Stimulated activated CD4-positive, alpha-beta T cell treated with anti-CD3 and anti-CD28 coated beads, Interleukin-15, amount 100 ng/mL, for 1 hour (primary cell): ENCODE measurements at places on chromosomes 6 and 20.

- no peak for DNase-seq
Measured at GRCh38 chr6:42367353-42368011, 84.2 kb downstream of the TRERF1 start.

GRCh38 chr6:163329991-163330390 lies 84.5 kb upstream of the QKI start:
- DNase-seq = no peak

DNA sequence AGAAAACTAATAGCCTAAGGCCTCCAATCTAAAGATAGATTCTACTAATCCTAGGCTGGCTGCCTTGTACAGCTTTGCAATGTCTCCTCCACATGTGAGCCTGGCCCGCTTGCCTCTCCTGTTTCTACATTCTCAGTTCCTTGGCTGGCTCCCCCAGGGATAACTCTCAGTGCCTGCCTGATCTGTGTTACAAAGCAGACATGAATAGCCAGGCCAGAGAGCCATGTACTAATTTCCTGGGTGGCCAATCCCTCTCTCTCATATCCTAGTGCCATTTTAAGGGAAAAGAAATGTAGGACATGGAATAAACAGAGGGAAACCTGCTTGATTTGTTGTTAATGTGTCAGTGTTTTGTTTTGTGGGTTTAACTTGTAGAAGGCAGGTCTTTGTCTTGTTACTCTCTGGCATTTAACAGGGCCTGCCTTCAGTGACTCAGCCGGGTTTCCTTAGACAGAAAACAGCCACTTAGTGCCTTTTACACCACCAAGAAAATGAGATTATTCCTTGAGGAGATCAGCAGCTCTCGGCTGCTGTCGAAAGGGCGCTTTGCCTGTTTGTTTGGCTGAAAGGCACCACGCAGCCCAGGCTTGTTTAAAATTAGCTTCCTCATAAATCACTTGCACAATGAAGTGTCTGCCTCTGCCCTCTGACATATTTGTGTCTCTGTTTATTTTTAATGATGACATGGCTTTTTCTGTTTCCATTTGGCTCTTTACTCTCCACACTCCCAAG lies 702.7 kb downstream of the MAFB start:
- no peak for DNase-seq

GRCh38 chr20:25296094-25297093 lies 48.5 kb downstream of the PYGB start:
- no peak for DNase-seq

DNA sequence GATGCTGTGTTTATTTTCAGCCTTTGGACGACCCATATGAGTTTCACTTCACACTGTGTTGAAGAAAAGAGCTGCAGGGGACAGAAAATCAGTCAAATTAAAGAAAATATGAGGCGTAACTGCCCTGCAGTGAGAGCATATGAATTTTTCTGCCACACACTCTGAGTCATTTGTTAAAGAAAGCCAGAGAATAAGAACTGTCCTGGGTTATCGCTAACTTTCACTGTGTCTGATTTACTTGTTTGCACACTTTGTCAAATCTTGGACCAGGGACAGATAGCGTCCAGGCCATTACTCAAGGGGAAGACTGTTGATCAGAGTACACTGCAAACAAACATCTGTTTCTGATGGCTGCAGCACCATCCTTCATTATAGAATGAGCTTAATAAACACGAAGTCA lies 126.8 kb upstream of the AGPAT4 start:
- DNase-seq = no peak

DNA sequence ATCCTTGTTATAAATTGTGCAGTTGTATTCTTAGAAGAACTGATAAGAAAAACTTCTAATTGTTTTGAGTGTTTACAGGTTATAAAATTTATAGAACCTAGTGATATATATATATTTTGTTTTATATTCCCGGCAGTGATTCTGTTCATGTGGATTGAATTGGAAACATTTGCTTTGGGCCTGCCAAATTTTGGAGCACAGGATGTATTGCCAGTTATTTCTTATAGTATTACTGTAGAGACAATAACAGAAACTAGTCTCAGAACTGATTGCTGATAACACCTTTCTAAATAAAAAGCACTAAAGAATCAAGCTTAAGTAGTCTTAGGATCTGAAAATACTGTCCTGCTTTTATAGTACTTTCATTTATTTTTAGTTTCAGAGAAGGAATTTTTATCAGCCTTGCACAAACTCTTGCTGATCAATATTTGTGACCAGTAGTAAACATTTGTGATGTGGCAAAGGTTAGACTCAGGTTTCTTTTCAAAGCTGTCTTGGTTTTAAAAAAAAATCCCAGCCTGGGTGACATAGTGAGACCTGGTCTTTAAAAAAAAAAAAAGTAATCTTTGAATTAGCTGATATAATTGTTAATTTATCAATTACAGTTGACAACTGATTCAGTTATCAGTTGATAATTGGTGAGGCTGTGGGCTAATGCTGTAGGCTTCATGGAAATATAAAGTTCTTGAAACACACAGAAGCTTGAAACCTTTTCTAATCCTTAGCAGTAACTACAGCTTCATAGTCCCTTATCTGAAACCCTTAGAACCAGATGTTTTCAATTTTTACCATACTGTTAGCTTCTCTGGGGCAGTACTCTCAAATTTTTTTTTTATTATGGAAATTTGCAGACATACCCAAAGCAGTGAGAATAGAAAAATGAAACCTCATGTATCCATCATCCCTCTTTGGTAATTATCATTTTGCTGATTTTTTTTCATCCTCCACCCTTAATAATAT lies 42.4 kb downstream of the RNGTT start:
- no peak for DNase-seq

- DNase-seq = no peak
Measured at GRCh38 chr20:2631228-2631627, 21.2 kb upstream of the NOP56 start.

GRCh38 chr6:53766930-53767329 lies 27.9 kb upstream of the LRRC1 start:
- DNase-seq = no peak

DNA sequence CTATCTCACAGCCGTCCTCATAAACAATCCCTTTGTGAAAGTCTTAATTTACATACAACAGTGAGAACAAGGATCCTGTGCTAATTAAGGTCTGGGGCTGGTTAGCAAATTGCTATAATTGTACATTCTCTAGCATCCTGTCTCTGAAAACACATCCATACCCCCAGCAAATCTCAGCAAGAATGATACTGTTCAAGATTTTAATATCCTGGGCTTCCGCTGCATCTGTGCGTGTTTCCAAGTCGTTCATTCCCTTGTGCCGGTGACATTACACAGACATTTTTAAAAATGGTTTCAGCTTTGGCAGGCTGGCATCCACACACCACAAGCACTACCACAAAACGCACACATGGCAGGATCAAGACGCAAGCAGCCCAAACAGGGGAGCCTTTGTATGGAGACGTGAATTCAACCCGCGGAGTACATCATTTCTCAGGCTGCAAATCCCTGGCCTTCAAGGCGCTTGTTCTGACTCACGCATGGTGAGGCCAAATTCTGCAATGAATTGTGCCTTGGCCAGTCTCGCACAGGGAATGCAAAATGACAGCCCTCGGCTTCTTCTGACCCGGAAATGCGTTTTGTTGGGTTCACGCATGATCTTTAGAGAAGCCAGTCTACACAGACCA lies 20.3 kb downstream of the ZMYND8 start:
- DNase-seq = no peak

DNA sequence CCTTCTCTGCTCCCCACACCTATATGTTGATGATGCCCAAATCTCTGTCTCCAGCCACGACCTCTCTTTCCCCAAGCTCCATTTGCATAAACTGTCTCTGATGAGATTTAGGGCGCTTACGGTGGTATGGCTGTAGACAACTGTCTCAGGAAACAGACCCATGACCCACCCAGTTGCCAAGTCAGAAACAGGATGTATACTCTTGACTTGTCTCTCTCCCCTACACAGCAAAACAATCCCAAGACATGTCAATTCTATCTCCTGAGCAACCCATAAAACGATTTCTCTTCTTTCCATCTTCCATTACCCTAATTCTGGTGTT lies 13.9 kb downstream of the GNL1 start:
- no peak for DNase-seq

GRCh38 chr6:135883045-135883444 lies 31.5 kb downstream of the PDE7B start:
- no peak for DNase-seq

GRCh38 chr6:18842534-18842933 lies 455.4 kb downstream of the RNF144B start:
- no peak for DNase-seq

DNA sequence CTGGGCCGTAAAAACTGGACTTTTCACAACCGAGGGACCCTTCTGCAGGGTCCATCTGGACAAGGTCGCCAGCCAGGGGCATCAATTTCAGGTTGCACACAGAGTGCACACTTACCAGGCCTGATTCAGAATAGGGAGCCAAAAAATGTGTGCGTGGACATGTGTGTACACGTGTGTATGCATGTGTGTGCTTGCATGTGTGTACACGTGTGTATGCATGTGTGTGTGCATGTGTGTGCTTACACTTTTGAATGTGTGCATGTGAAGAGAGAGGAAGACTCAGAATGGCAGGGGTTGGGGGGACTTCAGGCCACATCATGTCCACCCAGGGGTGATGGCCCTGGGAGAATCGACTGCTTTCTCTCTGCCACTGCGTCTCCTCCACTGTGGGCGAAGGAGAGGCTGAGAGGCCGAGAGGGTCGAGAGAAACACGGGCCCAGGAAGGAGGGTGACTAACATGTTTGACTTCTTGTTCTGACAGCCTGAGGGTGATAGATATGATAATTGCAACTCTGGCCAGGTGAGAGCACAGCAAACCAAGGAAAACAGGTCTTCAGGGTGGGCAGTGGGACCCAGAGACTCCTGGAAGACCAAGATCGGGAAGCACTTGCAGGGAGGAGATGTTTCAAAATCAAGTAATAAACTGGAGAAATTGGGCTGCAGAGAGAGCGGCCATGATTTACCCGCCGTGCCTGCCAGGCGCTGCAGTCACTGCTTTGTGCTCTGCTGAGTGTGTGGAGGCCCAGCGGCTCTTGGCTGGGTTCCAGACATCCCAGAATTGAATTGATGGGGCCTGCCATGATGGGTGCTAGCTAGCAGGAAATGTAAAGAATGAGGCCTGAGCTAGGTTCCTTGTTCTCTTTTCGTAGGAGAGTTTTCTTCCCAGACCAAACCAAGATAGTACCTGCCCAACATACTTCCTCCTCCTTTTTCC lies 310.8 kb downstream of the QKI start:
- DNase-seq = no peak

DNA sequence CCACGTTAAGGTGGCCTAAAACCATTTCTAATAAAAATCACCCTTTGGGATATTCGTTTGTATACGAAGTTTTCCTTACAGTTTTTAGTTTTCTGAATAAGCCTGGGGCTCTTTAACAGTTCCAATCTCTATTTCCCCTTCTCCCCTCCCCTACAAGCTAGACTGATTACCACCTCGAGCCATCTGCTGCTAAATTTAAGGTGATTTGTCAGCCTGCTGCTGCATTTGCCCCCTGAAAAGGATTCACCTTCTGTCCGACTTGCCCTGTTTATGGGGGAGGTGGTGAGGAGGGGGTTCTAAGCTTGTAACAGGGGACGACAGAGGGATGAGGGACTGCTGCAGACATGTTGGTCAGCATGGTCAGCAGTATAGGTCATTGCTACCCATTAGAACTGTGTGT lies 146.3 kb downstream of the JARID2 start:
- no peak for DNase-seq

DNA sequence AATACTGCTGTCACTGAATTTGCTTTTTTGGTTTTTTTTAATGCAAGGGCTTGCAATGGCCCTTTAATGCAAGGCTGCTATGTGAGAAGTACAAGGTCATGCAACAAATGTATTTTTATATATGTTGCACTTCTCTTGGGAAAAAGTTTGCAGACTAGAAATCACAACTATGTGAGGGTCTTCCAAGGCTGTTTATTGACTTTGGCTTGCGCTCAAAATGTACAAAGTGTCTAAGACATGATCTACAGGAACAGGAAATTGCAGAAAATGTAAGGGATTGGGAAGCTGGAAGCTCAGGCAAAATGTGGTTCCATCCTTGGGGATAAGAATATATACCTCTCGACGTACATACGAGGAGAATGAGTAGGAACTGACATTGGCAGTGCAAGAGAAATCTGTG lies 92.2 kb upstream of the F13A1 start:
- no peak for DNase-seq

DNA sequence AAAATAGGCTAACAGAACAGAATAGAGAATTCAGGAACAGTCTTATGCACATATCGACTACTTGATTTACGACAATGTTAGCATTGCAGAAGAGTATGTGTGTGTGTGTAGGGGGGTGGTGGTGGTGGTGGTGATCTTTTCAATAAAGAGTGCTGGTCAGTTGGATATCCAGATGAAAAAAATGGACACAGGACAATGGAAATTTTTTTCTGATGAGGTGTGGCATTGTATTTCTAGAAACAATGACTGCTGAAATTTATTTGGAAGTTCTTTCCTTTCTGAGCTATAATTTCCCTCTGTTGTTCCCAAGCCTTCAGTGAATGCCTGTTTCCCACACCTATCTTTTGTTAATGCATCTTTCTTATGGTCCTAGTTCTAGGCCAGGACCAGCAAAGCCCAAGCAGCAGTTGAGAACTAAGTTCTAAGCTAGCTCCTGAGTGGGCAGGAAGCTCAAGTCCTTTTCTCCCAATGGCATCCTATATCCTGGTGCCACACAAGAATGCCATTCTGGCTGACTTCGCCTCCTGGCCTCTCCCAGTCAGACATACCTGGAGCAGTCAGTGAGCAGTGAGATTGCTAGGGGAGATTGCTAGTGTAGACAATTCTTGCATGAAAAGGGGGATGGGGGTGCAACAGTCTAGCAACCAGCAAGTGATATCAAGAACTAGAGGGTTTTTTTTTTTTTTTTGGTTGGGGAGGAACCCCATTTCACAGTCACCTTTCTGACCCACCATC lies 1.2 kb upstream of the TOX2 start:
- no peak for DNase-seq

- DNase-seq = no peak
Measured at GRCh38 chr6:128241216-128241615, 279.2 kb downstream of the PTPRK start.

DNA sequence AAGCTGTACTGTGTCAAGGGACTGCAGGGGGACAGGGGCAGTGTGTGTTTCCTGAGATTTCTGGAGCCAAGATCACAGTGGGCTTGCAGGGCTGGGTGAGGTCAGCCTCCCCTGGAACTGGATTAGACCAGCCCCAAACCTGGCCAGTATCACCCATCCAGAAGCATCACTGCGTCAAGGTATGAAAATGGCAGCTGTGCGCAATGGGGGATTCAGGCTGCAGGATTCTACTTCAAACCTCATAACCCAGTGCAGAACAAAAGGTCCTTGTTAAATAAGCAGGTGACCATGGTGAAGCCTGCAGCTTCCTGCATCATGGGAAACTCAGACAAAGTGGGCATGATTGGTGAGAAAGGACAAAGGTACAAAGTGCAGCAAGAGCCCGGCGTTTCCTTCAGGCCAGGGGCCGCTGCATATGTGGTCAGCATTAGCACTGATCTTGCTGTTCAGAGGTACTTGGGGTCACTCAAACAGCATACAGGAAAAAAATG lies 33.4 kb downstream of the TRAF3IP2 start:
- DNase-seq = no peak

DNA sequence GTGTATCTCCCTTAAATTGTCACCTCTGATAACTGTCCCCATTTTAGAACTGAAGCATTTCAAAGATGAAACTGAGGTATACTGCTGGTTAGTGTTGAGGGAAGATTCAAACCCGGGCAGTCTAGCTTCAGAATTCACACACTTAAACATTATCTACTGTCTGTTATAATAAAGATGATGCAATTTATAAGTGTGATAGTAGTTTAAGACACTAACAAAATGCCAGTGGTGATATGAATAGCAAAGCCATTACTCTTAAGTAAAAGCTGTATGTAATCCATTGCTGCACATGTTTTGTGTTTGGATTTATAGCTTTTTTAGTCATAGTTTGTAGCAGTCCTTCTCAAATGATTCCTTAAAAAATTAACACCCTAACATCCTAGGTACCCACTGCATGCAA lies 19.8 kb downstream of the USP45 start:
- no peak for DNase-seq
